ENCODE measurements at places on chromosomes 12 and 14.

GRCh38 chr14:66076176-66076575 is 410.0 kb upstream of the CCDC196 start:
- no peak for DNase-seq

GRCh38 chr14:102248121-102248520 is 56.8 kb downstream of the MOK start:
- no peak for DNase-seq

GRCh38 chr14:50770586-50770985 is 60.4 kb downstream of the NIN start:
- DNase-seq = no peak

DNA sequence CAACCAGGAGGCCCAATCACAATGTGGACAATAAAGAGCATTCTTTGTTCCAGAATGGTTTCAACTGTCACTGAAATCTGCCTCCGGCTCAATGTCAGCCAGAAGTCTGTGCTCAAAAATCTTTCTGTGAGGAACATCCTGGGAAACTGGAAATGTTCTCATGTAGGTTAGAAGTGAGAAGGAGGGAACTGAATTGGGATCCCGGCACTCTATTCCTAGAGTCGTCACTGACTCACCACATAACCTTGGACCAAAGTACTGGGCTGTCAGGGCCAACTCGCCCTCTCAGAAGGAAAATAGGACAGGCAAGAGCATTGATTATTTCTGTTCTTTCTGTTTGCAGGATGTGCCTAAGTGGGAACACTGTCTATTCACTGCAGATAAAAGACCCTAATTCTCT is 57.6 kb downstream of the PRKAB1 start:
- DNase-seq = no peak

DNA sequence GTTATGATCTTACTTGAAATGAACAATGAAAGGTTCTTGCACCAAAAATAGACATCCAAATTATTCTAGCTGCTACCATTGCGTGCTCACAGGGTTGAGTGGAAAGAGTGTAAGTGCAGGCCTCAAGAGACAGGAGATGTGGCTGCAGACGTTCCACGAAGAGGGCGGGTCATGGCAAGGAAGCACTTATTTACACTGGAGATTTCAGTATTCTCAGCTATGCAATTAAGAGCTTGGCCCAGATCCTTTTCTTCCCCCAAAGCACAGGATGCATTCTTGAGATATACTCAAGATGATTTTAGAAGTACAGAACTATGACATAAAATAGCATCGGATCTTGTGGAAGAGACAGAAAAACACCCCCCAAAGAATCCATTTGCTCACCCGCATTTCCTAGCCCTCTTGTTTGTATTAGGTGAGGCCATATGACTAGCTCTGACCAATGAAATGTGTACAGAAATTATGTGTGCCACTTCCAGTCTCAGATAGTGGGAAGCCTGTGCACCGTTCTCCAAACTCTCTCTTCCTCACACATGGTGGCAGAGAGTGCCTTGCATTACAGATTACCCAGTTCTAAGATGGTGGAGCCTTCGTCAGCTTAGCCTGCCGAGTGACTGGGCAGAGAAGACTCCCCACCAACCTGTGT is 261.4 kb downstream of the TTC8 start:
- DNase-seq = no peak

GRCh38 chr14:68217791-68218340 is 398.3 kb downstream of the RAD51B start:
- DNase-seq = no peak

DNA sequence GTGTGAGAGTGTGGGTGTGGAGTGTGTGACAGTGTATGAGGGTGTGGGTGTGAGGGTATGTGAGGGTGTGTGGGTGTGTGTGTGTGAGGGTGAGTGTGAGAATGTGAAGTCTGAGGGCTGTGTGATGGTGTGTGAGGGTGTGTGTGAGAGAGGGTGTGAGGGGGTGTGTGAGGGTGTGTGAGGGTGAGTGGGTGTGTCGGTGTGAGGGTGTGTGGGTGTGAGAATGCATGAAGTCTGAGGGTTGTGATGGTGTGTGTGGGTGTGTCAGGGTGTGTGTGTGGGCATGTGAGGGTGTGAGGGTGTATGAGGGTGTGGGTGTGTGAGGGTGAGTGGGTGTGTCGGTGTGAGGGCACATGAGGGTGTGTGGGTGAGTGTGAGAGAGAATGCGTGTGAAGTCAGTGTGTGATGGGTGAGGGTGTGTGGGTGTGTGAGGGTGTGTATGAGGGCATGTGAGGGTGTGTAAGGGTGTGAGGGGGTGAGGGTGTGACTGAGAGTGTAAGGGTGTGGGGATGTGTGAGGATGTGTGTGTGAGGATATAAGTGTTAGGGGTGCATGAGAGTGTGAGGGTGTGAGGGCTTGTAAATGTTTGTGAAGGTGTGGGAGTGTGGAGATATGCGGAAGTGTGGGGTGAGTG is 36.4 kb downstream of the TMEM121 start:
- DNase-seq = no peak

- DNase-seq = no peak
These were observed 23.5 kb downstream of the SSH1 start for GRCh38 chr12:108833757-108834472.

DNA sequence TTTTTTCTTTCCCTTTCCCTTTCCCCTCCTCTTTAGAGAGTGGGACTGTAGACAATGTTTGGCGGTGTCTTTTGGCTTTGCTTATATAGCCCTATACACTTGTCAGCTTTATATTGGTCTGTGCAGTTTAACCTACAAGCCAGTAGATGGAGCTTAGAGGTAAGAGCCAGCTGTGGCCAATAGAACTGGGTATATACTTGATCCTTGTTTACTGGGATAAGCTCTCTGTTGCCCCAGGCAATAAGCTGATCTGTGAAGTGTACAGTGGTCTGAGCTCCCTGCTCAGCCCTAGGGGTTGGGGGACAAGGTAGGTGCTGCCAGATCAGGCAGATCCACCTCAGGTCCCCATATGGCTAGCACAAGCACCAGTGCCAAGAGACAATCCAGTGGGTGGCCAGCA is 434.1 kb downstream of the NOVA1 start:
- DNase-seq = peak; percentile 73

- peak; percentile 72 for DNase-seq
These were observed 26.2 kb downstream of the MNAT1 start for GRCh38 chr14:60760644-60761364.

- DNase-seq = no peak
These were observed 20.4 kb upstream of the HSP90B1 start for GRCh38 chr12:103909811-103910210.

DNA sequence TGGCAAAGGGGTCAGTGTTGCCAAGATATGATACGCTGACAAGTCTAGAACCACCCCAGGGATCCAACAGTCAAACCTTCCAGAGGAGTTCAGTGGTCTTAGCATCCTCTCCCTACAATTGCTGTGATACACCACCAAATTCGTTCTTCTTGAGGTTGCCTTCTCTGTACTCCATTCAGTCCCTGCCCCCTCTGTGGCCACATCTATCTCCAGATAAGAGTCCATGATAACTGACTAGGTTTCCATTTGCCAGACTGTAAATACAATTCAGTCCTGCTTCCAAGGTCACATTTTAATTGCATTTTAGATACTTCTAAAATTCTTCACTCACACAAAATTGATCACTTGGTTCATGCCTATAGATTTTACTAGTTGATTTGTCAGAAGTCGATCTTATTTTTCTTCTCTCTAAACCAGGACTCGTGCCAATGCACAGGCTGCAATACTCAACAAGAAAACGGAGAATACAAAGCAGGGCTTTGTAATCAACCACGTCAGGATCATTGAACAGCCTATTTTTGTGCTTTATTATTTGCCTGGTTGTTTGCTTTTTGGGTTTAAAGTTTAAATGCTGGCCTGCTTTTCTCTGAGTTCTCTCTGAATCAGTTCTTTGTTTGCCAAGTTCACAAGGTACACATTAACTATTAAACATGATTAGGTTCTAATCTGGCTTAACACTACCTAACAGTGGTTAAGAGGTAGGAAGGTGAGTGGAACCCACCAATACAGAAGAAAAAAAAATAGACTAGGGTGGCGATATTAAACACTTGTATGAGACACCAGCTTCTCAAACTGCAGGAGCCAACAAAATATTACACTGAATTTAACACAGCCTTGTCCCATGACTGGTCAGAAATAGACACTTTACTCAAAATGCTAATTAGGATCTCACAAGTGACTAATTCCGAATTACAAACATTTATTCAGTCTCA is 5.3 kb upstream of the TSPAN8 start:
- DNase-seq = peak; percentile 6

DNA sequence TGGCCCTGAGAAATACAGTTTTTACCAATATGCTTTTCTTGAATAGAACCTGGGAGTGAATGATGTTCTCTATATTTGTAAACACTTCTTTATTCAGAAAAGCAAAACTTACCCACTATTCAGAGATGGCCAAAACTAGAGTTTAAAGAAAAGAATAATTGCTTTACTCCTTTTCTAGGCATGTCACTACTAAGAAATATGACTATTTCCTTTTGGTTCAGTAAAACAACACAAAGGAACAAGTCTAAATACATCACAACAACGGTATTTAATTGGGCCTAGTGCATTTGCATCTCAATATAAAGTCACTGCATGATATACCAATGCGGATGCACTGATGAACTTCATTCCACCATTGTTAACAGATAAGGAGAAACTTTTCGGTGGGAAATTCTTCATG is 207.5 kb downstream of the FOXN3 start:
- DNase-seq = no peak

GRCh38 chr14:23041729-23042128 is 283 bp upstream of the PSMB11 start:
- DNase-seq = no peak

DNA sequence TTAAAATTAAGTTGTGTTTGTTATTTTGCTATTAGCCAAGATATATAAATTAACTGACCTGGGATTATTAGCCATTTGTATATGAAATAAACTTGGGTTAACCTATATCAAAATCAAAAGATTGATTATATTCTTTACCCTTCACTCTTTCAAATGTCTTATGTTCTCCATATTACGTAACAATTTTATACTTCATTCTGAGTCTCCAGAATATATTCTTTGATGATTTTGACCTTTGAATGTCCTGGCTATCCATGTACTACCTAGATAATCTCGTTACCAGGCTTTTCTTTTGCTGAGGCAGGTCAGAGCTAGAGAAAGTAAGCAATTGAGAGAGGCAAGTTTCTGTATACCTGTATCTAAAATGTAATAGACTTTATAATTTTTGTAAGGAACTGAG is 3.6 kb downstream of the PPM1A start:
- no peak for DNase-seq

DNA sequence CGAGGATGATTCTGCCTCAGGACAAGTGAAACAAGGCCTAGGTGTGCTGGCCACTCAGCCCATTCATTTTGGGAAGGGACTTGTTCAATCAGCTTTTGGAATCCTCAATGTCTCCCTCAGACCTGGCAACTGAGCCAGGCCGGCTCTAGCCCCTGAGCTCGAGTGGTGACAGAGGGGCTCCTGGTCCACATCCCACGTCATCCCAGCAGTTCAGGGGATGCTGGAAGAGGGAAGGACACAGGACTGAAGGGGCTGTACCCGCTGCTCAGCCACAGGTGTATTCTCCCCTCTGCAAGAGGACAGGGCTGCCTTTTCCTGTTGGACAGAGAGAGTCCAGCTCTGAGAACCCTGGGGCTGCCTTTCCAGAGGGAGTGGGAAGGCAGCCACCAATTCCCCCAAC is 244.6 kb upstream of the SFSWAP start:
- no peak for DNase-seq
